ENCODE measurements at places on chromosomes 16 and 17. TPM values are rescaled to one million over a fixed set of nuclear protein-coding genes. Genes with fewer than 3 reads are reported as not detected.

MYH13 gene
- total RNA-seq, result not detected

MAP2K6 gene
- total RNA-seq, result 11.2 TPM

IL34 gene
- 0.44 TPM for total RNA-seq

PYDC1 gene
- not detected for total RNA-seq

WFIKKN2 gene
- 0.03 TPM for total RNA-seq

ARL4D gene
- total RNA-seq, result 21.3 TPM

MFAP4 gene
- total RNA-seq, result not detected

CES5A gene
- total RNA-seq, result not detected

SEZ6L2 gene
- 16.5 TPM for total RNA-seq

HS3ST3B1 gene
- total RNA-seq, result 0.28 TPM

CDH1 gene
- total RNA-seq, result 4.9 TPM

MSLN gene
- 1.4 TPM for total RNA-seq
